ENCODE measurements at places on chromosomes 3 and 15.

DNA sequence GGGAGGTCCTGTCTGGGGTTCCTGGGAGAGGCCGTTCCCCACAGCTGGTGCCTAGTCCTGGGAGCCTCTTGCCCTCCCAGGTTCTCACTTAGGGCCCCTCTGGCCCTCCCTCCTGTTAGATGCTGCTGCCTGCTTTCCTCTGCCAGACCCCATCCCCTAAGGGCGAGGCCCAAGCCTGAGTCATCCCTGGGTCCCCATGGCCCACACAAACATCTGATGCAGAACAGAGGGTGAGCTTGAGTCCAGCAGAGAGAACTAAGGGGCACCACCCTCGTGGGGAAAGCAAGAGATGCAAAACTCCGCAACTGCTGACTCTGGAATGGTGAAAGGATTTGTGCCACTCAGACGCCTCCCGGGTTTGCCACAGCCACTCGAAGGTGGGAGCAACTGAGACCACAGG lies 58.8 kb upstream of the TRPM1 start:
- DNase-seq: no peak

DNA sequence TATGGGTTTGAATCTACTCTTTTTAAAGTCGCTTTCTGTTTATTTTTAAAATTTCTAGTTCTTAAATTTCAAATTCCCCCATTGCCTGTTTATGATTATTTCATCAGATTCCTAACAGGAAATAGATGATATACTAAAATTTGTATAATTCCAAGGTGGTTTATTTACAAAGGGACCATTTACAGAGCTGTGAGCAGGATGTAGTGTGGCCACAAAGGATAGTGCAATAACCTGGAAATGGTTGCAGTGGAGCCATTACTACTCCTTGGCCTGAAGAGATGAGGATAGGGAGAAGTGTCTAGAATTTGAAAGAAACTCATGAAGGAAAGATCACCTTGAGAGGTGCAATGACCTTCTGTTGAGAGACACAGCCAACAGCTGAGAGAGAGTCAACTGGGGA lies 58.5 kb upstream of the AP4E1 start:
- no peak for DNase-seq

DNA sequence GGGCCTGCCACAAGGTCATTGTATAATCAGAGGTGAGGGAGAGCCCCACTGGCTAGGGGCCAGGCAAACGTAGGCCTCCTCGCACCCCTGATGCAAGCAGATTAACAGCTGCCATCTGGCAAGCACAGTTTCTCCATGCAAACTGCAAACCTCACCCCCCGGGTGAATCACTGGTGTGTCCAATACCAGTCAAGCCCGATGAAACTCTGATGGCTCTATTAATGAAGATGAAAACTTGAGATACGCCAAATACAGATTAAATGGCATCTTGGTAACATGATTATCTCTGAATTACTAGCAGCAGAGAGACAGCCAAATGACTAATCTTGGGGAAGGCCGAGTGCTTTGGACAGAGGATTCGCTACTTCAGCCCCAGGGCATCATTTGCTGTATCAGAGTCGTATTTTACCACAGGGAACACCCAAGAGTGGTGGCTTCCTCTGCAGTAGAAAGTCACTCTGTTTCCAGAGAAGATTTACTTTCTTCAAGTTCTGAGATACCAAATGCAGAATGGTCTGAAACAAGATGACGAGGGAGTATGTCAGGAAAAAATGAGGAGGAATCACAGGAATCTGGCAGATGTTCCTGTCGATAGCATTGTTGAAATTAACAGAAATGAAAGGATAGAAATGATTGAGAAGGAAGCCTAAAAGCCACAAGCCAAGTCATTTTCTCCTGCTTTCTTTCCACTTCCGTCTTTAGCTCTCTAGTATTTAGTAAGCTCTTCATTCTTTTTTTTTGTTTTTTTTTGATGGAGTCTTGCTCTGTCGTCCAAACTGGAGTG lies 96.2 kb upstream of the NR2F2 start:
- no peak for DNase-seq

- DNase-seq: no peak
Measured at GRCh38 chr15:90654233-90655136, 62.7 kb upstream of the BLM start.

DNA sequence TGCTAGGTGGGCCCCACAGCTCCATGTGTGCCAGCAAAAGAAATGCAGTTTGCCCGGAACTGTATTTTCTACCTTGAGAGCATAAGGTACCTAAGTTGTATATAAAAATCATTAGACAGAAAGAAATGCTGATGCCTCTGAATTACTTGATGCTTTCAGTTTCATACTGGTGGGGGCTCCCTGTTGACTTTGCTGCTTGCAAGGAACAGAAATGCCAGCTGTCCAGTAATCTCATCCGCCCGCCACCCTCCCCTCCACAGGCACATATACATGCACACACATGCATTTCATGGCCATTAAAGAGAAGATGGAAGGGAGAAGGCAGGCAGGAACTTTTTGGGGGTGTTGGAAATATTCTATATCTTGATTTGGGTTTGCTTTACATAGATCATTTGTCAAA lies 38.4 kb downstream of the LIMD1 start:
- DNase-seq: no peak

DNA sequence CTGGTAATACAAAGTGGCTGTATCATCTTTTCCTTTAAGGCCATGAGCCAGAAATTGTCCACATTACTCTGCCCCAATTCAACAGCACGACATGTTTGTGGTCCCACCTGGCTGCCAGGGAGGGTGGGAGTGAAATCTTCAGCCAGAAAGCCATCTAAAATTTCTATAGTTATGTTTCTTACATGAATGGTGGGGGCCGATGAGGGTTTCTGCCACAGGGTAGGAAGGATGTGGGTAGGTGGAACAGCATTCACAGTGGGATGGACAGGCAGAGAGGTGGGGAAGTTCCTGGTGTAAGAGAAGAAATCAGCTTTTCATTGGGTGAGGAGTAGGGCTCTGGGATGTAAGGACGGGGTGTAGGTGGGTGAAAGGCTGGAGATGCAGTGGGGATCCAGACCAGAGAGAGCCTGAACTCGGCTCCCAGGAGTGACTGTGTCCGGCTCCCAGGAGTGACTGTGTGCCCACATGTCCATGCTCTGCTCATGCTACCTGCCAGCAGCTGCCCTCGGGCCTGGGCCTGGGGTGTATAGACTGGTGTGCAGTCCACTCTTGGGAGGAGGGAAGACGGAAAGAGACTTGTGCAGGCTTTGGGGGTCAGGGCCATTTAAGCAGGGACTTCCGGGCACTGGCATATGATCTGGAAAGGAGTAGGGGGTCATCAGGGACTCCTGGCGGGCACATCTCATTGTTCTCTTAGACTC lies 3.8 kb upstream of the FBLN2 start:
- DNase-seq: no peak

- DNase-seq: no peak
Measured at GRCh38 chr15:79307251-79307650, 3.7 kb upstream of the TMED3 start.

- DNase-seq: peak; percentile 96
Measured at GRCh38 chr15:92820236-92821021, 79.7 kb upstream of the CHD2 start.

- no peak for DNase-seq
Measured at GRCh38 chr3:16364323-16364722, 99.3 kb downstream of the OXNAD1 start.

DNA sequence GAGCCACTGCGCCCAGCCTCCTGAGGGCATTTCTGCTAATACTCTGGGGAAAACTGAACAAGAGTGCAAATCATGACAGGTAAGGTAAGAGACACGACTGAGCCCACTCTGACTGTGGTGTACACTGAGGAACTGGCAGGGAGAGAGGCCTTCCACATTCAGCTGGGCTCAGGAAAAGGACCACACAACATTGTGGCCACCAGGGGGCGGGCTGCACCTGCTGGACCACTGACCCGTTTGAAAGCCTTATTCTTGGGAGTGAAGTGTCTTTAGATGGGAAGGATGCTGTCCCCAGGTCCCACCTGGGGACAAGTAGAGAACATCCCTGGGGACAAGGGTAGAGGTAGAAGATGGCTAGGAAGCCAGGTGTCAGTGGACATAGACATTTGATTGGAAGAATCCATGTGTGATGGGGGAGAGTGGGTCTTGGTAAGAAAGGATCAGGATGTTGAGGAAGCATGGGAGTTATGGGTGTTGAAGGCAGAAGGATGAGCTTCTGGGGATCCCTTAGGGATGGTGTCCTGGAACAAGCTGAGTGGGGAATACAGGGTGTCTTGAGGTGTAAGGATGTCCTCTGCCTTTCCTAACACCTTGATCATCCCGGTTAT lies 6.2 kb upstream of the CTDSPL start:
- DNase-seq: peak; percentile 82

DNA sequence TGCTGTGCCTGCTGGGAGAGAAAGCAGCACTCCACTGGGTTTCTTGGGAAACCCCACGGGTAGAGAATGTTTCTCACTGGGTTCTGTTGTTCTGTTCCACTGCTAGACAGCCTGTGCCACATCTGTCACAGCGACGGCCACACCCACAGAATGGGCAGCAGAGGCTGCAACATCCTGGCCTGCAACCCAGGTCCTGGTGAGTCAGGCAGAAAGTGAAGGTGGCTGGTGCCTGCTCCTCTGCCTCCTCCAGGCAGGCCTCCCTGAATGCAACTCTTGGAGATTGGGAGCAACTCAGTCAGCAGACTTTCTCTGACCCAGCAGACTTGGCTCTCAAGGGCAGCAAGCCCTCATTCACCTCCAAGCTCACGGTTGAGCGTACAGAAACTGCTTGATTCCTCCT lies 13.0 kb downstream of the C3orf18 start:
- DNase-seq: no peak

DNA sequence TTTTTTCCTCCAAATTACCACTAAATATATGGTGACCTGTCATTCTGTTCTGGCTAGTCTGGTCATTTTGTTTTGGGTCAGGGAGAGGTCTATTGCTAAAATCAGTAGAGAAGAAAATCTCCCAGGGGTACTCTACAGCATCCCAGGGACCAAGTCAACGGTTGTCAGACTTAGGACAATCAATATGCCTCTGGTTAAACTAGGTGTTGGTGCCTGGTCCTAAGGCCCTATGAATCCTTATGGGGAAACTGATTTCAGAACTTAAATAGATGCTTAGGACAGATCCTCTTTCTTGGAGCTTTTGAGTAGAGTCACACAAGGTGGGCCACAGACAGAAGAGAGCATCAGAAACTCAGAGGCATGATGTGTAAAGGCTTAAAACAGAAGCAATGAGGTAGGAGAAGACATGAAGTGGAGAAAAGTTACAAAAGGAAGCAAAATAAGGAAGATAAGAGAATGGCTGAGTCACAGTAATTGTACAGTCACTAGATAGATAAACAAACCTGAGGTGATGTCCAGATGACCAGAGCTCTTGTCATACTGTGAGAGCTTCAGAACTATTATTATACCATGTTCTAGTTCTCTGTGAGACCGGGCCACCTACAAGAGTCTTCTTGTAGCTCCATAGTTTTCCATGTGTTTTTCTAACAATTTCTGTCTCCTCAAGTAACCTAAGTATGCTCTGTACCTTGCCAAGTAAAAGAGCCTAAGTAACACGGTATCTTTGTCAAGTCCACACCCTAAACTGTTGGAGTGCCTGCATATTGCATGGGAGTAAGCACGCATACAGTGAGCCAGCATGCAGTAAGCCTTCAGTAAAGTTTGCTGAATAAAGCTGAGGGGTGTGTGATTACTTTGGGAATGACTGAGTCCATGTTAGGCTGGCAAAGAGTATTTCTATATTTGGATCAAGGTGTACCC lies 44.6 kb upstream of the LEKR1 start:
- no peak for DNase-seq

DNA sequence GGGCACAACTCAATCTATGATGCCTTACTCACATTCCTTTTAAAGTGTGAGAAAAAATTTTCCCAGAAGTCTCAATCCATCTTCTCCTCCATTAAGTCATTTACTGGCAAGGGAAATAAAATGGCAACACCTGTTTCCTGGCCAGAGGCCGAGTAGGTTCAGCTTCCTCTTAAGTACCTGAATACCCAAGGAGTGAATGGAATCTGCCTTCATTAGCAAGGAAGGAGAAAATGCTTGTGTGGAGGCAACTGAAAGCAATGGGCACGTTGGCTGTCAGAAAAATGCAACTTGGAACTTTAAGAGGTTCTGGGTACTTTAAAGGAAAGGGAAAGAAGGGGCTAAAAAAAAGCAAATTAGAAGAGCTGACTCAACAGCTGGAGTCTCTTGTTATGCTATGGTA lies 423.6 kb upstream of the ARL6 start:
- DNase-seq: no peak

DNA sequence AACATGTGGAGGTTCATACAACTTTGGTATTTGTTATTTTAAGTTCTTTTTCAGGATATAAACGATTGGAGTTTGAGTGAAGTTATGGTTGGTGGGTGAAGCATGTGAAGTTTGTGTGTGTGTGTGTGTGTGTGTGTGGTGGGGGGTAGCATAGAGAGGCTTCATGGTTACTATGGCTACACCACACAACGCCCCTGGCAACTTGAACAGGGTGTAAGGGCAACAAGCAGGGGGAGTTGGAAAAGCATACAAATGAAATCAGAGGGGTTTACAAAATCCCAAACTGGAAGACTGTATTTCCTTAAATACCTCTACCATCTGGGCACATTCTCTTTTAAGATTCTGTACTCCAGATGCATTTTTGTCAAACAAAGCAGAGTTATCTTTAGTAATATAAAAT lies 207.5 kb downstream of the SV2B start:
- no peak for DNase-seq

DNA sequence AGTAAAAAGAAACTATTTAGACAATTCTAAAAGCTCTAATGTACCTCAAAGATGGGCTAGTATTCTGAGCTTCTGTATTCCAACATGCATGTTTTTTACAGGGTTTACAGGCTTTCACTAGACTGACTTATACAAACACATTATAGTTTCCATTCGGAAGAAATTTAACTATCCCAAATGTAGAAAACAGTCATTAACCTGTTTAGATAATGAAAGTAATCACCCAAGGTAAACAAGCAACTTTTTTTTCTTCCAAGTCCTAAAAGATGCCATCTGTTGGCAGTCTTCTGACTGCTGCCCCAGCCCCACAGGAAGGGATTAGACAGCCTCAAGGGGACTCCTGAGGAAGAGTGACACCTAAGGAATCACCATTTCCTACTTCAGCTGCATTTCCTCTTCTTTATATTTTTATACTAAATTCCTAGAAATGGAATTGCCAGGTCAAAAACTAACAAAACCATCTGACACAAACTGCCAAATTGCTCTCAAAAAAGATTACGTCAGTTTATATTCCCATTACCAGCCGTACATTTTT lies 25.5 kb downstream of the SIN3A start:
- DNase-seq: no peak

- no peak for DNase-seq
Measured at GRCh38 chr3:43783987-43784639, 93.4 kb downstream of the ABHD5 start.

DNA sequence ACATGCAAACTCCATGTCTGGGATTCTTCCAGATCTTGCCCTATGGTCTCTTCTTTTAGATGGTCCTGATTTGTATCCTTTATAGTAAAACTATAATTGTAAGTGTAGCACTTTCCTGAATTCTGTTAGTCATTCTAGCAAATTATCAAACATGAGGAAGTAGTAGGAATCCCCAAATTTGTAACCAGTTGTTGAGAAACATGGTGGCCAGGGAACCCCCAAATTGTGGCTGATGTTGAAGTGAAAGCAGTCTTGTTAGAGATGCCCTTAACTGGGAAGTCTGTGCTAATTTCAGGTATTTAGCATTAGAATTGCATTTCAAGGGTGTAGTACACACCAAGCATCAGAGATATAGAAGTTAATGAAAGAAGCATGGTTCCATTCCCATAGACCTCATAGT lies 180.4 kb upstream of the STT3B start:
- no peak for DNase-seq
